ENCODE measurements at places on chromosomes 1 and 21.

DNA sequence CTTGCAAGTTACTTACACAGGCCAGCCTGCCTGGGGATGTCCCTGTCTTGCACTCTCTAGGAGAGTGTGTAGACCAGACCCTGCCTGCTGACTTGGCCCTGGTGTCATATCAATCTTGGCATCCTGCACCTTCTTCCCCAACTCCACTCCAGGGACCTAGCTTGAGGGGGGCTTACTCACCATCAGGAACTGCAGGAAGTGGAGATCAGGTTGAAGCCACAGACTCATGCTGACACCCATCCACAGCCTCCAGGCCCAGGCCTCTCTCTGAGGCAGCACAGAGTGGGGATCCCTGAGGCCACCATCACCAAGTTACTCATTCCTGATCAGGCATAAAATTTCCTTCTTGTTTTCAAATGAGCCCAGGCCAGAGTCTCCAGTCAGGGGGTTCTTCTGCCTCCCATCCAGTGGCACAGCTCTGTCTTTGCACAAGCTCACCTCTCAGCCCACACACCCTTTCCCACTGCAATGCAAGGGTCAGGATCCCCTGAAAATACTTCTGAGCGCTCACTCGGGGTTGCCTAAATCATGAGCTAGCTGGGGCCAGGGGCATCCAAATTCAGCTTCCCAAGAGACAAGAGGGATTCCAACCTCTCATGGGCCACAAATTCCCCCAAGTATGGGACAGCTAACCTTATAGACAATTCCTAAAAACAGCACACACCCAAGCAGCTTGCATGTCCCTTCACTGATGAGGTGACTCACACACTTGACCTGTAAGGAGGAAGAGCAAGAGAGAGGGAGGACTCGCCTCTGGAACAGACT lies 33.5 kb downstream of the CSMD2 start:
- DNase-seq = no peak

- no peak for DNase-seq
Measured at GRCh38 chr1:119220991-119221390, 80.5 kb upstream of the WARS2 start.

DNA sequence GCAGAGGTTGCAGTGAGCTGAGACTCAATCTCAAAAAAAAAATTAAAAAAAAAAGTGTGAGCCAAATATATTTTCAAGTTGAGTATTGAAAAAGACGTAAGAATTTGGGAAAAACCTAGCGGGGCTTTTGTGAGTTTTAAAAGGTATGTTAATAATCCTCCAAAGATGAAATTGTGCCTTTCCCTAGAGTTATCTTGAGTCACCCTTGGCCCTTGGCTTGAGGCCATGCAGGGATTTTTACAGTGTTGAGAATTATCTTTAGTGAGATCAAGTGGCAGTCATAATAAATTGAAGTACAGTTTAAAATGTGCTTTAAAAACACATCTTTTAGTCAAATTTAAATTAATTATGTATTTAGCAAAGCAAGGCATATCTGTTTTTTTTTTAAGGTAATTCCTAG lies 32.7 kb downstream of the PPP2R5A start:
- DNase-seq = no peak

DNA sequence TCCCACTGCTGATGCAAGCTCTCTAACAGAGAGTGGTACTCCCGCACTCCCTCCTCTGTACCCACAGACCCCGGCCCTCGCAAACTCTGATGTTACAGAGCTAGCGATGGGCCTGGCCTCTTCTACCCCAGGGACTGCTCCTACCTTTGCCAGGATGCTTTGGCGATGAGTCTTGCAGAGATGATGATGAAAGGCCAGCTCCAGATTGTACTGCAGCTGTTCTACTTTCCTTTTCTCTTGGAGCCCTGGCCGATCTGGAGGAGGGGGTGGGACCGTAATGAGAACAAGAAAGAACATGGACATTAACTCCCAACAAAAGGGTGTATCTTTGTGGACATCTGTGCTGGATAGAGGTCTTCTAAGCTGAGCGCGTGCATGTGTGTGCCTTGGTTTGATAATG lies 6.0 kb upstream of the LINGO4 start:
- no peak for DNase-seq

DNA sequence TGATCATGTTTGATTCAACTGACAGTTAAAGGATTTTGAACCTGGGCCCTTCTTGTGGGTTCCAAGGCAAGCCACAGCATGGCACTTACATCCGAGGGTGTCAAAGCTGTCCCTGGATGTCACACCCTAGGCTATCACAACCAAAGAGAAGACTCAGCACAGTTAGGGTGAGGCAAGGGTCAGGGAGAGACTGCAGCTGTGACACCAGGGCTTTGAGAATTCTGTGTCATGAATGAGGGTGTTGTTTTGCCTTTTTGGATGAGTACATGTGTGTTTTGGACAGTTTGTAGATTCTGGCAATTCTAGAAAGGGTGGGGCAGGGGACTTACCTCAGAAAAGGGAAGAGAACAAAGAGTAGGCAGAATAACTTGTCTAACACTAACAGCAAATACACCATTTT lies 37.8 kb upstream of the ZNF326 start:
- DNase-seq = no peak

DNA sequence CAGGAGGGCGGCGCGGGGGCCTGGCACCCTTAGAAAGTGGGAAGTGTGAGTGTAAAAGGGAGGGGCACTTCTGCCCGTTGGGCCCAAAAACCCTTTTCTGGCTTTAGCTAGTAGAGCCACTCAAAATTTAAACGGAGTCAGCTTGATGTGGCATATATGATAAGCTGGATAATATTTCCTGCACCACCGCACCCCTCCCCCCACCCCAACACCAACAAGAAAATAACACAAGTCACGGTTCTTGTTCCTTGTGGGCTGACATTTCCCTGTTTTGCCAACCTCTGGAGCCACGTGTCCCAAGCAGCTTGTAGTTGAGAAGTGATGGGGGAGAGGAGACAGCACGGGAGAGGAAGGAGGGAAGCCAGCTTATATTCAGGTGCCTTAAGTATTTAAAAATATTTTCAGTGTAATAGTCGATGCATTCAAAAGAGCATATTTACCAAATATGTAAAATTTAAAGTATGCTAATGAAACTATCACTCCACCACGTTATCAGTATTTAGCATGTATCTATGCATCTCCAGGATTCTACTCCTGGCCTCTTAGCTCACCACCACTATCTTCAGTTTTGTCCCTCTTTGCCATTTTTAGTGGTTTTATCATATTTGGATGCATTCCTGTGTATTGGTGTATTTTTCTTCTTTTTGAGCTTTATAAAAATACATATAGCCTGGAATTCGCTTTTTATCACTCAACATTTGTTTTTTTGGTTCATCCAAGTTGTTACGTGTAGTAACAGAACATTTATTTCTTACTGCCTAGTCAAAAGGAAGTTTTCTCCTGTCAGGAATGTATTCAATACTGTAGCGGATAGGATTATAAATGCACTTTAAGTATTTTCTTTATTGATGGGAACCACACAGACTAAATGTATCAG lies 773 bp upstream of the DDX59 start:
- DNase-seq = peak; percentile 82

- no peak for DNase-seq
Measured at GRCh38 chr1:35660581-35661473, 19.5 kb upstream of the PSMB2 start.

DNA sequence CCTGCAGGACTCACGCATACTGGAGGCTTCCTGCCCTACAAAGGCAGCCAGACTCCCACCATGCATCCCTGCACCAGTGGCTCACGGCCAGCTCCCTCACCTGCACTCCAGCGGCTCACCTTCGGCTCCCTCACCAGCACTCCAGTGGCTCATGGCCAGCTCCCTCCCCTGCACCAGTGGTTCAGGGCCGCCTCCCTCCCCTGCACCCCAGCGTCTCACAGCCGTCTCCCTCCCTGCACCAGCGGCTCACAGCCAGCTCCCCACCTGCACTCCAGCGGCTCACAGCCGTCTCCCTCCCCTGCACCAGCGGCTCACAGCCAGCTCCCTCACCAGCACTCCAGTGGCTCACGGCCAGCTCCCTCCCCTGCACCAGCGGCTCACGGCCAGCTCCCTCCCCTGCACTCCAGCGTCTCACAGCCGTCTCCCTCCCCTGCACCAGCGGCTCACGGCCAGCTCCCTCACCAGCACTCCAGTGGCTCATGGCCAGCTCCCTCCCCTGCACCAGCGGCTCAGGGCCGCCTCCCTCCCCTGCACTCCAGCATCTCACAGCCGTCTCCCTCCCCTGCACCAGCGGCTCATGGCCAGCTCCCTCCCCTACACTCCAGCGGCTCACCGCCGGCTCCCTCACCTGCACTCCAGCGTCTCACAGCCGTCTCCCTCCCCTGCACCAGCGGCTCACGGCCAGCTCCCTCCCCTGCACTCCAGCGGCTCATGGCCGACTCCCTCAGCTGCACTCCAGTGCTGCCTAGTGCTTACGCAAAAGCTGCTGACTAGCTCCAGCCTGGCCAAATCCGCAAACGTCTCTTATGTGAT lies 324.5 kb downstream of the NPHP4 start:
- no peak for DNase-seq

GRCh38 chr1:51499694-51500093 lies 19.4 kb downstream of the EPS15 start:
- no peak for DNase-seq

DNA sequence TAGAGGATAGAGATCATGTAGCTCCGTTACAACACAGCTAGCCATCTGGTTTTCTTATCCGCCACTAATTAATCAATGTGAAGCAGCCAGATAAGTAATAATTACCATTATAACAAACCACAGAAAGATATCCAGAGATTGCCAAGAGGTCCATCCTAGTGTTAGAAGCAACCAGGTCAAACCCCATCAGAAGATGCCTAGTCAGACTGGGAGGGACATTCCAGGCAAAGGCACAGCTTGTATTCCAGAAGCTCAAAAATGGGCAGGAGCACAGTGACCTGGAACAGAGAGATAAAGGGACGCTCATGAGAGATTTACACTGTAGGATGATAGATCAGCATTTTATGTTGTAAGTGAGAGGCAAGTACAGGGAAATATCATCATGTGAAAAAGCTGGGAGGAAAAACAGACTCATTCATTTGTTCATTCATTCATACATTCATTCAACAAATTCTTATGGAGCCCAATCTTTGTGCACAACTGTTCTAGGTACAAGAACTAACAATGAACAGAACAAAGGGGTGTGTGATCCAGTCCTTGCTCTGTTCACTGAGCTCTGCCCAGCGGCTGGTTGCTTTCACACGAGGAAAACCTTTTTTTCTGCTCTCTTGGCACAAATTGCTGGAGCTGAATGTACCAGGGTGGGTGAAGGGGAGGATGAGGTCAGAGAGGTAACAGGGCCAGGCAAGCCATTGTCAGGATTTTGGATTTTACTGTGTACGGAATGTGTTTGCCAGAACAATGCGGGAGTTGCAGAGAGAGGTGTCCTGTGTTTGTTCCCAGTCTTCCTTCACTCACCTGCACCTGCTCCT lies 240.8 kb upstream of the FGGY start:
- DNase-seq = no peak

DNA sequence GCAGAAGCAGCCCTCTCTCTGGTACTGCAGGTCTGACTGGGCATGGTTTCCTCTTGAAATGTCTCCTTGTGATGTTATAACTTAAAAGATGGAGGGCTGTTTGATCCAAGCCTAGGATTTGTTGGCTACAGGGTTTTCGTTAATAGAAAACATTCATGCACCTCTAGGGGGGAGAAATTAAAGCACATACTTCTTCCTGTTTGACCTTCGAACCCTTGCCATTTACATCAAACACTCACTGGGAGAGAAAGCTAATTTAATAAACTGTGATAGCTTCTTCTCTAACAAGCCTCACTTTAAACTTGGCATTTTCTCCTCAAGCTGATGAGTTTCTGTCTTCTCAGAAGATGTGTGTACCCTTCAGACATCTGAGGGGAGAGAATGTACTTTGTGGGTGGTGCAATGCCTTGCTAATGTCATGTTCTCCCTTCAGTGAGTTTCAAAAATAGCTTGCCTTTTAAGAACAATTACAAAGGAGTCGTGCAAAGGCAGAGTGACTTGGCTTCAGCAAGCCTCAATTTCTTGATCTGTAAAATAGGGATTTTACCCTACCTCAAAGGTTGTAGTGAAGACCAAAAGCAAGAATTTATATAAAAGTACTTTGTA lies 20.4 kb downstream of the CACHD1 start:
- DNase-seq = no peak

DNA sequence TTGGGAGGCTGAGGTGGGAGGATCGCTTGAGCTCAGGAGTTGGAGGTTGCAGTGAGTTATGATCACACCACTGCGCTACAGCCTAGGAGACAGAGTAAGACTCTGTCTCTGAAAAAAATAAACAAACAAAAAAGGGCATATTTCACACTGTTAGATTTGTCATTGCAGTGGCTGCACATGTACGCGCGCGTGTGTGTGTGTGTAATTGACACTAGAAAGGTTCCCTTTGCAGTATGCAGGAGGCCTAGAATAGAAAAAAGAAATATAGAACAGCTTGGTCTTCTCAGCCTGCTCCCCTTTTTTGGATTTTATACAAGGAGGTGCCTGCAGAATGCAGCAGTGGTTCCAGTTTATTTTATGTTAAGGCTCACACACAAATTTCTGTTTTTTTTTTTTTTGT lies 8.6 kb downstream of the MACO1 start:
- DNase-seq = no peak

DNA sequence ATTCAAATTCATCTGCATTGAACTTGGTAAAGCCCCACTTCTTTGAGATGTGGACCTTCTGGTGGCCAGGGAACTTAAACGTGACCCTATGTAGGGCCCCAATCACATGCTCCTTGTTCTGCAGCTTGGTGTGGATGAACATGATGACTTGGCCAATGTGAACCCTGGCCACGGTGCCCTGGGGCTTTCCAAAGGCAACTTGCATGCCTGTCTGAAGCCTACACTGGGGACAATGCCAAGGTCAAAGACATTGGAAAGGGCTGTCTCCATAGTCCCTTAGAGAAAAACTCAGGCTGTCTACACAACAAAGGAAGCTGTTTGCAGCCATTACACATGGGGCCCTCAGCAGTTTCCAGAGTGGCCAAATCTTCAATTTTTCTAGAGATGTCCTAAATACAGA lies 8.9 kb upstream of the VPS13D start:
- DNase-seq = no peak

GRCh38 chr1:231317306-231318014 lies 20.2 kb downstream of the EXOC8 start:
- no peak for DNase-seq

DNA sequence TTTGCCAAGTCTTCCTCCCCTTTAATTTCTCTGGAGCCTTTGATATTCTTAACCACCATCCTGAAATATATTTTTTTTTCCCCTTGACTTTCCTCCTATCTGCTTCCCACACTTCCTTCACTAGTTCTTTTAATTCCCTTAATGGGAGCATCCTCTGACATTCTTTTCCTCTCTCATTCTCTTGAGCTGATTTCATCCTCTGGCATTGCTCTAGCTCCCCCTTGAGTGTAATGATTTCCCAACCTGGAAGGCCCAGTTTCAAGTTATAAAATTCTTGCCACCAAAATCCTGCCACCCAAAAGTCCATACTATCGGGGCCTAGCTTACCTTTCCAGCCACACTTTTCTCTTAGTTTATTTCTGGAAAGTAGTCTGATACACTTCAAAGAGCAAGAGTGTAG lies 39.5 kb upstream of the UBE2U start:
- DNase-seq = peak; percentile 1

GRCh38 chr1:59271561-59272260 lies 25.2 kb upstream of the FGGY start:
- no peak for DNase-seq

GRCh38 chr1:158685085-158685484 lies 1.4 kb downstream of the SPTA1 start:
- DNase-seq = no peak
